Activated CD8-positive, alpha-beta memory T cell treated with anti-CD3 and anti-CD28 coated beads for 1 hour (primary cell): ENCODE measurements at places on chromosomes 3 and 15.

DNA sequence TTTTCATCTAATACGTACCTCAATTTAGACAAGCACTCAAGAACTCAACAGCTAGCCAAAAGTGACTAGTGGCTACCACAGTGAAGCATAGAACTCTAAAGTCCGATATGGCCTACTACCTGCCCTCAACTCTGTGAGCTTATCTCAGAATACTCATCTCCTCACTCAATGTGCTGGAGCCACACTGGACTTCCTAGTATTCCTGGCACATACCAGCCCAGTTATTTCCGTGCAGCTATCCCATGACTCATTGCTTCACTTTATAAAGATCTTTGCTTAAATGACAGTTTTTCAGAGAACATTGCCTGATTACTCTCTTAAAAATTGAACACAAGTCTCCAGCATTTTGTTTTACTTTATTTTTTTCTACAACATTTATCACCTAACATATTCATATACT is 524.7 kb downstream of the PYDC2 start:
- no peak for DNase-seq

DNA sequence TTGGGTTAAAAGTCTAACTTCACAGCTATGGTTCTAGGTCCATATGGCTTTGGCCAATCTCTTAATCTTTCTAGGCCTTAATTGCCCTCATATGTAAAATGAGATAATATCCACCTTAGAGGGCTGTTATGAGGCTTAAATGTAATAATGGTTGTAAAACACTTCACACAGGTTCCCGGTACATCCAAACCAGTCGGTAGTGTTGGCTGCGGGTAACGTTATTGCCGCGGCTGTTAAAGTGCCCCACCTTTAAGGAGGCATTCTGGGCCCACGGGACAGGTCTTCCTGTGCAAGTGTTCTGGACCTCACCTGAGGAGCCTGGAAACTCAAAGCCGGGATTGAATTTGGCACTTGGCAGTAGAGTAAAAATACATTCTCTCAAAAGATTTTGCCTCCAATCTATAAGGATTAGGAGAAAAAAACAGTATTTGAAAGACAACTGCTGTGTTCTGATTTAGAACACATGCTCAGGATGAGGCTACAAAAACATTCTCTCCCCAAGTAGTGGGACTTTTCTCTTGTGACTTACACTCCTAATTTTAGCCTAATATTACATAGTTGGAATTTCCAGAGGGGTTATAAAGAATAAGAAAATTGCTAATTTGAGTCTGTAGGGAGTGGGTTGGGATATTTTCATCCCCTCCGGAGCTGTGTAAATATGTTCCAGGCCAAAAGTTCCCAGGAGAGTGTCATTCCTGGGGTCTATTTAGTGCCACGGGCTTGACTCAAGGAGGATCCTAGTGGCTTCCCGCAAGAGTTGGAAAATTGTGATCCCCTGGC is 44.9 kb upstream of the TSEN2 start:
- no peak for DNase-seq

GRCh38 chr15:86834115-86834863 is 754.6 kb downstream of the AGBL1 start:
- DNase-seq = no peak

DNA sequence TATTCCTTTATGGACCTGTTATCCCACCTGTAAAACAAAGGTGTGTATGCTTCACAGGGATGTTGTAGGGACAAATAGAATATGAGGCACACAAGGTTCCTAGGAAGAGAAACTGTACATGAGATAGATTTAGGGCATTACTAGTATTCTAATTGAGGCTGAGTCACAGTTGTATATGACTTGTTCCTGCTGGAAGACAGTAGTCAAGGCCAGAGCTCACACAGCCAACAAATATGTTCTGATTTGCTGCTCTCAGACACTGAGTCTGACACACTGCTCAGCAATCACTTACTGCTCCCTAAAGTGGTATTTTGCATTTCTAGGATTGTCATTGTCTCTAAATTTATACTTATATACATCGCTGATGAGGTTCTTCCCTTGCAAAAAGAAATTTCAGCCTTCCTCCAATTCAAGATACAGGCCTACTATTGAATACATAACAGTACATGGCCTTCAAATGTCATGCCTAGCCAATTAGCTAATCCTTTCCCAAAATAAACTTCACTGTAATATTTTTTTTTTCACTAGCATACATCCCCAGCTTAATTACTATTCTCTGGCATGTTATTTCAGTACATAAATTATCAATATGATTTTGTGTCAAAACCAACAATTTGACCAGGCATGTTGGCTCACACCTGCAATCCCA is 69.8 kb downstream of the TIGIT start:
- no peak for DNase-seq

DNA sequence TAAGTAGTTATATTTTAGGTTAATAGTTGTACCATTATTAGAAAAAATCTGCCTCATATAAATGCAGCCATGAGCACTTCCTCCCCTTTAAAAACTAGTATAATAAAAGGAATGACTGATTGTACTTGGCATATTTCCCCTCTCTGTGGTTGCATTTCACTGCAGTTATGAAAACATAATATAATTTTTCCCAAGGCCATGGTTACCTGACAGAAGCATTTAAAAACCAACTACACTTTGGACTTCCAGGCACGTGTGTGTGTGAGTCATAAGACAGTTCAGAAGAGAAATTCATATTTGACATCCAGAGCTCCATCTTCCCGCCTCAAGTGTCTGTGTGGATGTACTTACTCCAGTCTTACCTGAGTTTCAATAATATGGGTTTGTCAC is 828.2 kb upstream of the CFAP20DC start:
- no peak for DNase-seq

- no peak for DNase-seq
Measured at GRCh38 chr3:111691293-111691909, 96.3 kb upstream of the ZBED2 start.
